ENCODE measurements at places on chromosomes 4 and X.

- DNase-seq: no peak
These were observed 2614.2 kb downstream of the PCDH7 start for GRCh38 chr4:33334416-33334815.

- no peak for DNase-seq
These were observed 47.7 kb downstream of the LNX1 start for GRCh38 chr4:53543561-53543960.

DNA sequence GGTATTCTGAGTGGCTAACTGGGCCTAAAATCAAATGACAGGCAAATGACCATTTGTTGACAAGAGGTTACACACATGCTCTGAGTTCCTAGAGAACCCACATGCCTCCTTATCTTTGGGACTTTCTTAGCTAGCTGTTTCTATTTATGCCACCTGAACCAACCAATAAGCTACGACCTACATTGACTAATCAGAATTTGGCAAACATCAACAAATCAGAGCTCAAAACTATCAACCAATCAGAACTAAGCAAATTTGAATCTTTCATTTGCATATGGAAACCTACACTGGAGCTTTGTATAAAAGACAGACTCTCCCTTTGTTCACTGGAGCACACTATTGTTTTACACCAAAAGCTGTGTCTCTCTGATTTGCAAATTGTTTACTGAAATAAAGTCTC lies 192.0 kb downstream of the CXXC4 start:
- no peak for DNase-seq

- no peak for DNase-seq
These were observed 89.3 kb downstream of the FHDC1 start for GRCh38 chr4:153025406-153025805.

DNA sequence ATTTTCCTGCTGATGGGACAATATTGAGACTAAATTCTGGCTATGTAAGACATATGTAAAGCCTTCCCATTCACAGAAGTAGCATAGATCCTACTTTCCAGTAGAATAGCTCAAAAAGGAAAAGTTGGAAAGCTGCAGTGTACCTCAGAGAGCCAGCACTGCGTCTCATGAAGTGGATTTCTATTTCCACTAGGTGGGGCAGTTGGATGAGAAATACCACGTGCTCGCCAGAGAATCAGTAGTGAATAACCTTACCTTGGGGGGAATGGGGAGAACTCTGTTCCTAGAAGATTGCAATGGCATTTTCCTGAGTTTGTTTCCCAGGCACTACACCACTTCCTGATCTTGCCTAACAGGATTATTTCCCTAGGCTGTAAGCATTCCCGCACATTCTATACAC lies 907.1 kb downstream of the FSTL5 start:
- DNase-seq: no peak

GRCh38 chr4:84312426-84313012 lies 186.6 kb downstream of the NKX6-1 start:
- no peak for DNase-seq

GRCh38 chrX:68989456-68989855 lies 160.6 kb downstream of the EFNB1 start:
- DNase-seq: no peak

DNA sequence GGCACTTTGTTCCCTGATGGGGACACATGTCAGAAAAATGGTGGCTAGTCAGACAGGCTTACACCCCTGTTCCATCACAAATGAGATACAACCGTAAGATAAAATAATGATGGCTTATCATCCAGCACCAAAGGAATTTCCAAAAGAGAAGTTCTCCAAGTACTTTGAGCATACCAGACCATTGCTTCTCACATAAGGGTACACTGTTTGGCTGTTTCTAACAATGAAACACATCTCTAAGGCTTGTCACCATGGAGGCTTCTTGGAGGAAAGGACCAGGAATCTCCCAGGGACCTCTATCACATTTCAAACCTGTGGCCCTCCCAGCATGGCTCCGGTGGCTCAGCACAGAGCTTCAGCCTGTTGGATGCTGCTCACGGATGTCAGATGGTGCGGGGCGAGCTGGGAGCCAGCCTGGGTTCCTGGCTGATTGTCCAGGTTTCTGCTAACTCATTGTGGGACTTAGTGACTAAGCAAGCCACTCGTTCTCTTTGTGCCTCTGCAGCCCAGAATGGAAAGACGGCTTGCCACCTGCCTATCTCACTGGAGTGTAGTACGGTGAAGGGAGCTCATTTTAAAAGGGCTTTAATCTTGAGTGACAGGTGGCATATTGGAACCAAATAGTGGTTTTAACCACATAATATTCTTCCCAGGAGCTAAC lies 54.5 kb downstream of the FHDC1 start:
- no peak for DNase-seq

- no peak for DNase-seq
These were observed 21.8 kb downstream of the SPANXN4 start for GRCh38 chrX:143047511-143047910.

DNA sequence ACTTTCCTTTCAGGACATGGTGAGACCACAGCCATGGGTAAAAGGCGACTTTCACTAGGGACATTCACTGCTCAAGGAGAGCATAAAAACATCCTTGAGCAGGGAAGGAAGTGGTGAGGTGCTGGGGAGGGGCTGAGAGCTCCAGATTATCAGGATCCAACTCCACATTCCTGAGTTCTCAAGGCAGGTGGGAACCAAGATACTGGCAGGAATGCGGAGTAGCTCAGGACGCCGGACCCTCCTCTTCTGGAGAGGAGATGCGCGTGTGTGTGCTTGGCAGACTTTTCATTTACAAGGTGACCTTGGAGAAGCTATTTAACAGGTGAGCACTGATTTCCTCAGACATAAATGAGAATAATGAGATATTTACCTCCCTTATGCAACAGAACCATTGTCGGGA lies 41.3 kb upstream of the TXK start:
- DNase-seq: no peak

- DNase-seq: no peak
These were observed 343 bp downstream of the DACH2 start for GRCh38 chrX:86148594-86148993.

- DNase-seq: no peak
These were observed 9.0 kb downstream of the TCEAL3 start for GRCh38 chrX:103616676-103617186.

DNA sequence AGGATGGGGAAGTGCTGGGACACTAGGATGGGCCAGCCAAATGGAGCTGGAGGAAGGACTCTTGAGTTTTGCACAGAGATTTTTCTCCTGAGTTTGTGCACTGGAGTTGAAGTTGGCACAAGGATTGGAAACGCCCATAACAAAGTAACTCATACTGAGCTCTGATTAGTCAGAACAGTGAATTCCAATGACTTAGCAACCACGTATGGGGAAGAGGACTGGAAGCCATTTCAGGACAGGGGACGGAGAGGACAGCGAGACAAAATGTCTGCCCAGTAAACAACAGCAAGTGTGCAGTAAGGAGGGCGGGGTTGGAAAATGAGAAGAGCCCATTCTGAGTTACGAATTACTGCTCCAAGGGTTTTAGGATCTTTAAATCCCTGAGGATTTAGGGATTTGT lies 5.9 kb downstream of the RIPPLY1 start:
- DNase-seq: no peak

- DNase-seq: no peak
These were observed 25.2 kb upstream of the PLAC1 start for GRCh38 chrX:134683351-134684005.

- peak; percentile 76 for DNase-seq
These were observed 24.4 kb upstream of the DYNLT3 start for GRCh38 chrX:37871626-37872302.

- DNase-seq: no peak
These were observed 641.4 kb downstream of the TRIML1 start for GRCh38 chr4:188780686-188781085.

DNA sequence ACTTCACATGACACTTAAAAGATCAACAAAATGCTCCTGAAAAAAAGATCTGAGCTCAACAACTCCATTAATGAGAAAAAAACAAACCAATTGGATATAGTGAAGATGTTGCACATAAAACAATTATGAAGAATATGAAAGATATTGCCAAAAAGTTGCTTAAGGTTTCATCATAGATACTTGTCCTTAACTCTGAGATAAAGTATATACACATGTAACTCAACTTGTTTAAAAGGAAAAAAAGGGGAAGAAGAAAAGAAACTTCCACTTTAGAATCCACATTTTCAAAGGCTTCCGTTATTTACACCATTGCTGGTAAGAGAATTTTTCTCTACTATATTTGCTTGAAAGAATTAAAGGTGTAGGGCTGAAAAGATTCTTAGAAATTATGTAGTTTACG lies 2.7 kb downstream of the AFAP1 start:
- DNase-seq: no peak

- no peak for DNase-seq
These were observed 27.5 kb upstream of the TBC1D8B start for GRCh38 chrX:106774981-106775380.

- DNase-seq: no peak
These were observed 152.0 kb upstream of the EDNRA start for GRCh38 chr4:147328756-147329446.

- no peak for DNase-seq
These were observed 9.9 kb downstream of the LHFPL1 start for GRCh38 chrX:112669824-112670223.

DNA sequence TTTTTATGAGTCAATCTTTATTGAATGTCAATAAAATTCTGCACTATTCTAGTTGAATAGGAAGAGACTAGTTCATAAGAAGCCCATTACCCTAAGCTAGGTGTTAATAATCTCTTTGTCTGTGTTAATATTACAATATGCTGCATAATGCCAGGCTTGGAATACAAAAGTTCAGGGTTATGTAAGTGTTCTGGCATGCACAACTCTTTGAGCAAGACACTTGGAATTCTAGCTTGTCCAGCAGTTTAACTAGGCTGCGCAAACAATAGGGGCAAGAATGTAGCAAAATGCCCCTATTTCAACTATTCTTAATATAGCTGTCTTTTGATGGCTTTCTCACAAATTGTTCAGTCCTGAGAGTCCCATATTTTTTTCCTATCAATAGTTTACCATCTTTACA lies 31.3 kb upstream of the ETNPPL start:
- DNase-seq: no peak

DNA sequence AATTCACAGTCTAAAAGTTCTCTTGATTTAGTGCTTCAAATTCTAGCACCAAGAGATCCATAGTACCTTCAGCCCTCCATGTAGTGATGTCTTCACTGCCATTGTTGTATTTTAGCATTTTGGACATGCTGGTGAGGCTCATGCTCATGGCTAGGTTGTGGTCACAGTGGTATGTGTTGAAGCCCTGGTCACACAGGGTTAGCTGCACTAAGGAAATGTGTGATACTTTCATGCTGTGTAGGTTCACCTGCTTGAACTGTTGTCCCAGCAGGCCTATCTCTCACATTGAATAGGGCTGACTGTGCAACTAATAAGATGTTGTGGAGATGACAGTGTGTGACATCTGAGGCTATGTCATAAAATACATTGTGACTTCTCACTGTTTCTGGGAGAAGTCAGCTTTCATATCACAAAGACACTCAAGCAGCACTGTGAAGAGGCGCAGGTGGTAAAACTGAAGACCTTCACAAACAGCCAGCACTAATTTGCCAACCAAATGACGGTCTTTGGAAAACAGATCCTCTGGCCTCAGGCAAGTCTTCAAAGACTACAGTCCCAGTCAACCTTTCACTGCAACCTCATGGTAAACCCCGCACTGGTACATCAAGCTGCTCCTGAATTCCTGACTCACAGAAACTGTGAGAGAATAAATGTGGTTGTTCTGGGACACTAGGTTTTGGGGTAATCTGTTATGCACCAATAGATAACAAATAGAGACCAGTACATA lies 17.4 kb upstream of the ADH4 start:
- no peak for DNase-seq

DNA sequence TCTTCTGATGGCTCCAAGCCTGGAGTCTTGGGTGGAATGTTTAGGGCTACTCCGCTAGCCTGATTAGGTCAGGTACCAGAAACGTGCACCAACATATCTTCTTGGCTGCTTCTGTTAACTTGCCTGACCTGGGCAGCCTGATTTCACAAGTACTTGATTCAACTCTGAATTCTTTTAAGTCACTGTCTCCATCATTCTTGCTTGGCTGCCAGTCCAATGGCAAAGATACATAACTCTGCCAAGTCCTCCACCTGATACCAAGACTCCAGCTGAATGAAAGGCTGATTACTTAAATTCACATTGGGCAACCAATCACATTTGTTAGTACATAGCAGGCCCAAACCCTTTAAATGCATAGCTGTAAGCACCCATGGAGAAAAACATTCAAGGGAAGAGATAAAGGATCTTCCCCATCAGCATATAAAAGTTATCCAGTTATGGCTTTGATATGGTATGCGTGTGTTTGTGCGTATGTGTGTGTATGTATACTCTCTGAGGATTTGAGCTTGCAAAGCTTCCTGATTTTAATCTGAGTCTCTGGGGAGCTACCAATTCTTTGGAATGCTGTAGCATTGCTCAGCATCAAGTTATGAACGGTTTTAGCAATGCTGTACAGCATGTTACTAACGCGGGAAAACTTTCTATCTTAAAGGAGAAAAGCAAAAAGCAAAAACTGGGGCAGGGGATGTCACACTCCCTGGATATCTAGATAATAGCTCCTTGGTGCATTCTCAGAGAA lies 917.2 kb downstream of the DMD start:
- DNase-seq: no peak

DNA sequence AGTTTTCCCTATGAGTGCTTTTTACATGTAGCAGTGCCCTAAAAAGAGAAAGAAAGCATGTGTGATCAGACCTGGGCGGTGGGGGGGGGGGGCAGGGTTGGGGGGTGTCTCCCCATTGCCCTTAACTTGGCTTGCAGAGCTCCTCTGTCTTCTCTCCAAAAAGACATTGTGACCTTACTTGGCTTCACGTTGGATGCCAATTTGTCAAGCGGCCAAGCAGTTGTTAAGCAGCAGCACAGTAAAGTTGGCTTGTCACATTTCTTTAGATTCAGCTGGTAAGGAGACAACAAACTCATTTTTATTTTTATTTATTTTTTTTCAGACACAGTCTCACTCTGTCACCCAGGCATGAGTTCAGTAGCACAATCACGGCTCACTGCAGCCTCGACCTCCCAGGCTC lies 57.3 kb upstream of the ZNF157 start:
- DNase-seq: no peak

- DNase-seq: no peak
These were observed 94.5 kb downstream of the SRPX start for GRCh38 chrX:38126179-38126578.

DNA sequence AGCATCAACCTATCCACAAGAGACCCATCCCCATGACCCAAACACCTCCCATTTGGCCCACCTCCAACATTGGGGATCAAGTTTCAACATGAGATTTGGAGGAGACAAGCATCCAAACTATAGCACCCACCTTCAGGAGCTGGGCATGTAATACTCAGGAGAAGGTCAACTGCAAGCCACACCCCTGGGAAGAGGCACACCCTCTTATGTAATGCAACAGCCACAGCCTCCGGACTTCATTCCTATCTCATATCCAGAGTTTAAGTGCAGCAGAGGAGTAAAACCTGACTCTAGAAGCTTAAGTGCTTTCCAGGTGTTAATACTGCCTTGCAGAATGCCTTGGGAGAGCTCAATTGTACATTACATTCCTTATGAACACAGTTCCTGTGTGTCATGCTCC lies 197.4 kb downstream of the PTTG2 start:
- DNase-seq: no peak

GRCh38 chr4:8362483-8362882 lies 78.0 kb downstream of the ACOX3 start:
- no peak for DNase-seq

All from RWPE2 (cell line).